ENCODE measurements at places on chromosomes 5 and 9.

GRCh38 chr5:178774446-178774845 lies 44.0 kb upstream of the ZNF354A start:
- DNase-seq: no peak

GRCh38 chr9:116647515-116647809 lies 39.6 kb upstream of the TRIM32 start:
- no peak for DNase-seq

DNA sequence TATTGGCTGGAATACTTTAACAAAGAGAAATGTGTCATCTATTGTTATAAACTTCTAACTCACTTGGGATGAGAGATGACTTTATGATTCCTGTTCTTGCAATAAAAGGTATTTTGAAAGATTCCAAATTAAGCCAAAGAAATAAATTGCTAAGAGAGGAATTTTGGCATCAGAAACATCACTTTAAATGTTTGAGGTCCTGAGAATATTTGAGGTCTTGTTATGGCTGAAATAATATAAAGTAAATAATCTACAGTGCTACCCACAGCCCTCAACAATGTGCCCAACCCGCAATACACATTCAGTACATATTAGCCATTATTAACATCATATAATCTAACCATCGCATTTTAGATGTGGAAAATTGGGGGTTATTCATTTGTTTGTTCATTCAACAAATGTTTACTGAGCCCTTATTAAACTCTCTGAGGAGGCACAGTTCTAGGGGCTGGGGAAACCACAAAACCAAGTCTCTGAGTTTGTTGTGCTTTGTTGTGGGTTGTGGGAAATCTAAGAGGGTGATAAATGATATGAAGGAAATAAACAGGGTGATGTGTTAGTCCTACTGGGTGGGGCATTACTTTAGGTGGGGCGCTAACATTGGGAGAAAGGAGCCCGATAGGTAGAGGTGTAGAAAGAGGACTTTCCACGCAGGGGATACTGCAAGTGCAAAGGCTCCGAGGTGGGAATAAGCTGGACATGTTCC lies 135.2 kb upstream of the CLINT1 start:
- DNase-seq: peak; percentile 71

- no peak for DNase-seq
Observed at GRCh38 chr5:32116574-32117313, 57.4 kb downstream of the GOLPH3 start.

GRCh38 chr9:125472926-125473701 lies 211.5 kb downstream of the GAPVD1 start:
- DNase-seq: peak; percentile 39

DNA sequence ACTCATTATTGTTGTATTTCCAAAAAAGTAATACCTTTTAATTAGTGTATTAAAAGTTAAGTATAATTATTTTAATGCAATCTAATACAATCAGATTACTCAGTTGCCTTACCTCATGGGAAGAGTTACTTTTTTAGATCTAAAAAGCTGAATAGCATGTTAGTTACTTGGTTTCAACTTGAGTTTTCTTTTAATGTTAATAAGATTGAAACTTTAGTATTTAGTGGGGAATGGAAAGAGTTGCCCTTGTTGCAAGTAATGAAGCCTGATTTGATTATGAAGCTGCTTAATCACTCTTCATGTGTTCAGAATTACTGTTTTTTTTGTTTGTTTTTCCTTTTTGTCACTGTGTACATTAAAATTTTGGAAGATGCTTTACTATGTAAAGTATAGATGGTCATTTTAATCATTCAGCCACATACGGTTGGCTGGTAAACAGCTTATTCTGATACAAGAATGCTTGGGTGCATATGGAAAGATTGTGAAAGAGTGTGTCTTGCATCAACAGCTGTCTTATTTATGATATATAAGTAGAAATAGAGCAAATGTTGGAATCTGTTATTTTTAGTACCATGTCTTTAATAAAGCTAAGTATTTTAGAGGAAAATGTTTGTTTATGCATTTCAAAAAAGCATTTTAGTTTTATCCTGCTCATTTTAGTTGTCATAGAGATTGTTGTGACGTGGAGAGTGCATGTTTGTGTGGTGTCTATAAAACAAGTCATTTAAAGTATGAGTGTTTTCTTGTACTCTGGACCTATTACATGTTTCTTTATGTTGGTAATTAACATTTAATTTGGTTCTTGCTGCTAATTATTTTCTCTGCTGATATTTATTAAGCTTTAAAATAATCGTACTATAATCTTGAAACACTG lies 36.4 kb downstream of the SREK1 start:
- no peak for DNase-seq

DNA sequence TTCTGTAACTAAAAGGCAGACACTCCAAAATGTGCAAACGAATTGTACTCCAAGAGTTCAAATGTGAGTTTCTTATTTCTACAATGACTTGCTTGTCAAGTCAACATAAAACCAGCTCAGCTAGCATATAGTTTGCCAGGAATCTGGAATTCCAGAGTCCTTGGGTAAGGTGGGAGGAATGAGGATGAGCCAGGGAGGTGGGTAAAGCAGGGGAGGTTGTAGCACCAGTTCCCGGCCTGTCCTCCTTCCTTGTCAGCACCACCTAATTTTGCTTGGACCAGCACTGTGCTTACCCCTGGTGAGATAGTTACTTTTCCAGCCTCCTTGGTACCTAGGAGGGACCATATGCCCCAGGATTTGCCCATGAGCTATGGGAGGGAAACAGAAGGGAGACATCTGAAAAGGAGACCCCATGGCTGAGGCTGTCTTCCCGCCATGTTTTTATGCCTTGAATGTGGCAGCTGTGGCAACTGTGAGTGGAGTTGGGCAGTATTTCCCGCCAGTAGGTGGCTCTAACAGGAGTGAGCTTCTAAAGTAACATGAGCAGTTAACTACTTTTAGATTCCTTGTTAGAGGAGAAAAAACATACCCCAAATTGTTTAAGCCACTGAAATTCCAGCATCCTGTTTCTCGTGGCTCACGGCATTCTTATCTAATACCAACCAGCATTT lies 302.5 kb downstream of the TENT4A start:
- no peak for DNase-seq

DNA sequence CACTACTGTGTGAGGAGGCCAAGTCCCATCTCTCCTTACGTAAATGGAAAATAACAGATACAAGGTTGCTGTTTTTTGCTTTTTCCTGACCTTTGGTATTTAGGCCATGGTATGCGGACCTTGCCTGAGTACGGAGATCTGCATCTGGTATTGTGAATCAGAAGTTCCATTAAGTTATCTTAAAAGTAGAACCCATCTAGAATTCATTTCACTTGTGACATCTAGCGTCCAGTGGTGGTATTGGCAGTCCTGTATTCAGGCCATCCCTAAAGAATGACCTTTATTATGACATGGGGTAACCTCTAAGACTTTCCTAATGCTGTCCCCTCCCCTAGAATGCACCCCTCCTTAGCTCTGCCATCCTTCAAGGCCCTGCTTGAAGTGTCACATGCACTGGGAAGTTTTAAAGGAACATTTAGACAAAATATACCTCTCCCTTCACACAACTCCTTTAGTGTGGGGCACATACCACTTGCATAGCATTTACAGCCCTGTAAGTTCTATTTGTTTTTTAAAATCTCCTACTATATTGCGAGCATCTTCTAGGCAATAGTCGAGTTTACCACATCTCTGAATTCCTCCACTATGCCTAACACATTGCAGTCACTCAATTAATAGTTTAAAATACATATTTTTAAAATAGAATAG lies 1.9 kb upstream of the SPDL1 start:
- peak; percentile 70 for DNase-seq

GRCh38 chr5:39426051-39426745 lies 1.4 kb upstream of the DAB2 start:
- no peak for DNase-seq
